ENCODE measurements at places on chromosomes 5 and 9.

DNA sequence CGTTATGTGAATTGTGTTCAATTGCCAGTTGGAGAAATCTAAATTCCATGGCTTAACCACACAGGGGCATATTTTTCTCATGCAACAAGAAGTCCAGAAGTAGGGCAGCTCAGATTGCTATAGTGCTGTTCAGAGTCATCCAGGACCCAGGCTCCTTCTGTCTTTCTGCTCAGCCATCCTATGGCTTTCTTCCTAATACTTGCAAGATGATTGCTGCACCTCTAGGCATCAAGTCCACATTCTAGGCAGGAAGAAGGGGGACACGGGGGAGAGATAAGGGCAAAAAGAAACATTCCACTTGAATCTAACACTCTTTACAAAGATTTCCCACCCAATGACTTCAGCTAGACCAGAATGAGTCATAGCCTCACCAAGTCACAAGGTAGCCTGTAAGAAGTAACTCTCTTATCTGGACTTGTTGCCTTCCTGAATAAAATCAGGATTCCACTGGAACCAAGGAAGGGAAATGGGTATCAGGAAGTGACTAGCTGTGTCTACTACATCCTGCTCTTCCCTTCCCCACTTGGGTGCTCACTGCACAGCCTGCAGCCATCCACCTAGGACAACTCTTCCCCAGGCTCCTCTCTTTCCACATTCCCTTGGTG is 5.3 kb downstream of the ERAP2 start:
- peak overlapping the region; percentile 58 for H3K27ac ChIP-seq
- DNase-seq: no peak
- H3K36me3 ChIP-seq: peaks cover 68% of the 10 kb centered on the region
- H3K27me3 ChIP-seq: no peaks in the 10 kb centered on the region
- peaks cover 74% of the 10 kb centered on the region for H3K4me1 ChIP-seq

DNA sequence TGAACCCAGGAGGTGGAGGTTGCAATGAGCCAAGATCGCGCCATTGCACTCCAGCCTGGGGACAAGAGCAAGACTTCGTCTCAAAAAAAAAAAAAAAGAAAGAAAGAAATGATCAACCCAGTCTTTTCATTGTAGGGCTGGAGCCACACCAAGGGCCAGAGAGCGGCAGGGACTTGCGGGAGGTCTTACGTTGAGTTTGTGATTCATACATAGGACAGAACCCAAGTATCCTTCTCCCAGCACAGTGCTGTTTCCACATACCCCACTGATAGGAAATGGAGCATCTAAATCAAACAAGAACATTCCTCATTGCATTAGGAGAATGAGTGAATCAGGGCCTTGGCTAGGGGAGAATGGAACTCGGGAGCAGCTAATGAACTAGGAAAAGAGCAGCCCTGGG is 3.5 kb upstream of the TNIP1 start:
- H3K36me3 ChIP-seq: peaks cover 57% of the 10 kb centered on the region
- peak overlapping the region; percentile 79 for H3K27ac ChIP-seq
- H3K4me3 ChIP-seq: peak overlapping the region; percentile 99
- no peak for DNase-seq

DNA sequence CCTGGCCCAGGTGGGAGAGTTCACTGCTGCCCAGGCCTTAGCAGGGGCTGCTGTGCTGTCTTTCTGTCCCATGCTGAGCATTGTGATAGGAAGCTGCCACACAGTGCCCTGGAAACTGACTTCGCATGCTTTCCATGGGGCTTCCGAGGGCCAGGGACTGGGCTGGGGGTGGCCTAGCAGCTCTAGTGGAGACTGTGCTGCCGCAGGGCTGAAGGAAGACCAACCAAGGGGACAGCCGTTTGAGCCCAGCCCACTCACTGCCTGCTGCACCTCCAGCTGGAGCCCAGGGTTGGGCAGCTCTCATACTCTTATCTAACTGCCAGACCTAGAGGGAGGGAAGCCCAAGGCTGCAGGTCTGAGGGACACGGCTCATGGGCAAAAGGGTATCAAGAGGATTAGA is 79.2 kb downstream of the RGS3 start:
- no peak overlapping the region for H3K4me3 ChIP-seq
- H3K36me3 ChIP-seq: peaks cover 51% of the 10 kb centered on the region
- peaks cover 13% of the 10 kb centered on the region for H3K4me1 ChIP-seq

DNA sequence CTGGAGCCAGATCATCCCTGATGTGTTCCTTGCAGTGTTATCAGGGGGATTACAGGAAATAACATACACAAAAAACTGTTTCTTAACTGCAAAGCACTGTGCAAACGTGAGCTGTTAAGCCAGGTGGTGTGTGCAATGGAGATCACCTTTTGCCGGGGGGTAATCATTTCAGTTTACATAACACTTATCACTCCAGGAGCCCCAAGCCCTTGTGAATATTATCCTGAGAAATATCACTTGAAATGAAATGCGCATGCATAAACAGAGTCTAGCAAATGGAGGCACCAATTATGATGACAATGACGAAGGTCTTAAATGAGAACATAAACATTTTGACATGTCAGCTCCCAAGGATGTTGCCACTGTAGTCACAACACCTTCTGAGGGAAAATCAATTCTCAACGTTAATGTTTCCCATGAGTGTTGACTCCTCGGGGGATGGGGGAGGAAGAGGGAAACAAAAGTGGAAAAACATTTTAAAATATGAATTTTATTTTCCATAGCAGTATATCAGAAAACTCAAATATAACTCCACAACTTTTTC is 54.5 kb upstream of the RAD23B start:
- H3K27me3 ChIP-seq: peaks cover 45% of the 10 kb centered on the region
- H3K27ac ChIP-seq: no peak overlapping the region

GRCh38 chr5:117759849-117760499 is 1185.4 kb upstream of the SEMA6A start:
- H3K27me3 ChIP-seq: no peaks in the 10 kb centered on the region
- no peak for DNase-seq
- H3K36me3 ChIP-seq: no peaks in the 10 kb centered on the region
- H3K27ac ChIP-seq: no peak overlapping the region
- H3K4me3 ChIP-seq: no peak overlapping the region

GRCh38 chr9:14354201-14354600 is 40.3 kb upstream of the NFIB start:
- no peaks in the 10 kb centered on the region for H3K36me3 ChIP-seq
- H3K27ac ChIP-seq: no peak overlapping the region
- H3K27me3 ChIP-seq: peaks cover 40% of the 10 kb centered on the region
- no peak overlapping the region for H3K4me3 ChIP-seq
- DNase-seq: no peak

- no peak overlapping the region for H3K27ac ChIP-seq
- H3K27me3 ChIP-seq: no peaks in the 10 kb centered on the region
- DNase-seq: no peak
- no peaks in the 10 kb centered on the region for H3K4me1 ChIP-seq
- no peaks in the 10 kb centered on the region for H3K36me3 ChIP-seq
These were observed 296.5 kb upstream of the DMAC1 start for GRCh38 chr9:8096091-8096490.

GRCh38 chr9:98907055-98907454 is 36.7 kb upstream of the COL15A1 start:
- H3K27me3 ChIP-seq: no peaks in the 10 kb centered on the region
- H3K36me3 ChIP-seq: no peaks in the 10 kb centered on the region
- no peak overlapping the region for H3K27ac ChIP-seq
- no peak overlapping the region for H3K4me3 ChIP-seq

DNA sequence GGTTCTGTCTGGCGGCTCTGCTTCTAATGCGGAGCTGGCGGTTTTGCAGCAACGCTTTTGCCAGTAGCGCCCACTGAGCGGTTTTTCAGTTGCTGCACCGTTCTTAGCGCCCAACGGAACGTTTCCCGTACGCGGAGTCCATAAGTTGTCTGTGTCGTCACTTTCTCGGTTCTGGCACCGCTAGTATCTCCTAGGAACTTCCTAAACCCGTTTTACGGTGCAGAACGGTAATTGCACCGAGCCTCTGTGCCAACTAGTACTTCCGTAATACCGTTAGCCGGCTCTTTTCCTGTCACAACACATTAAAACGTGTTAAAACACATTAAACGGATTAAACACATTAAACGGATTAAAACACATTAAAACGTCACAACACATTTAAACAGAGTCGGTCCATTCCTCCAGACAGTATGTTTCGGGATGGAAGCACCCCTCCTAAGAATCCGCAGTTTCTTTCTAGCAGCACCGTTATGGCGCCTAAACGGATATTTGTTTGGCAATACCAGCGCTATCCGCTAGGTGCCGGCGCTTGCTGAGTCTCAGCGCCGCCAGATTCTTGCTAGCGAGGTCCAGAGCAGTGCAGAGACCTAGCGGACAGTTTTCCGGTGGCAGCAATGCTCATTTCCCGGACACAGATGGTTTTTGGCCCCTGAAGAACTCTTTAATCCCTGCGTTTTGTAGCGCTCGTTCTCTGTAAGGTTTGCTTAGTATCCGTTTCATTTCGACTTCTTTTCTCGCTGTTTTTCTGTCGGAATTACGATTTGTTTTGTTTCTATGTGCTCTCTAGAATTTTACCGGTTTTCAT is 45.4 kb downstream of the ANXA2R start:
- H3K4me3 ChIP-seq: peak overlapping the region; percentile 100
- peaks cover 31% of the 10 kb centered on the region for H3K4me1 ChIP-seq
- DNase-seq: peak; percentile 86
- H3K27ac ChIP-seq: peak overlapping the region; percentile 100

- DNase-seq: no peak
- H3K27me3 ChIP-seq: no peaks in the 10 kb centered on the region
- H3K27ac ChIP-seq: peak overlapping the region; percentile 56
These were observed 161.2 kb downstream of the RGS3 start for GRCh38 chr9:113624721-113625120.

GRCh38 chr9:82091100-82091499 is 102.5 kb downstream of the SPATA31D1 start:
- no peaks in the 10 kb centered on the region for H3K27me3 ChIP-seq
- DNase-seq: no peak
- H3K36me3 ChIP-seq: no peaks in the 10 kb centered on the region
- H3K27ac ChIP-seq: no peak overlapping the region
- H3K4me3 ChIP-seq: no peak overlapping the region

- peaks cover 30% of the 10 kb centered on the region for H3K36me3 ChIP-seq
- H3K27ac ChIP-seq: peak overlapping the region; percentile 77
- H3K27me3 ChIP-seq: no peaks in the 10 kb centered on the region
- peak overlapping the region; percentile 38 for H3K4me3 ChIP-seq
- DNase-seq: no peak
These were observed 21.2 kb downstream of the GNAQ start for GRCh38 chr9:78010445-78010844.

DNA sequence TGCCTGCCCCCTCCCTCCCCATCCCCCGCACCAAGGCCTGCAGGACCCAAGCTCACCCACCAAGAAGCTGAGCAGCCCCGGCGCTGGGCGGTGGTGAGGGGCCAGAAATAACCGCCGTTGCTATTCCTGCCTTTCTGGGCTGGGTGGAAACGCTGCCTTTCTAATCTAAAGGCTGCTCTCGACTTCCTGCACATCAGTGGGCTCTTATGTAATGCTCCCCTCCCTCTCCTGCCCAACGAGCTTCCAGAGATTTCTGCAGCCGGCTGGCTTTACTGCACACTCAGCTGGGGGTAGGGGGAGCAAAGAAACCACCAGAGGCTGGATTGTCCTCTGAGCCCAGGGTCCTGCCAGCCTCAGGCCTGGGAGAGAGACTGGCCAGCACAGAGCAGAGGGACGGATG is 6.9 kb upstream of the EGR1 start:
- H3K4me1 ChIP-seq: peaks cover 36% of the 10 kb centered on the region
- H3K27me3 ChIP-seq: no peaks in the 10 kb centered on the region
- H3K27ac ChIP-seq: peak overlapping the region; percentile 97

DNA sequence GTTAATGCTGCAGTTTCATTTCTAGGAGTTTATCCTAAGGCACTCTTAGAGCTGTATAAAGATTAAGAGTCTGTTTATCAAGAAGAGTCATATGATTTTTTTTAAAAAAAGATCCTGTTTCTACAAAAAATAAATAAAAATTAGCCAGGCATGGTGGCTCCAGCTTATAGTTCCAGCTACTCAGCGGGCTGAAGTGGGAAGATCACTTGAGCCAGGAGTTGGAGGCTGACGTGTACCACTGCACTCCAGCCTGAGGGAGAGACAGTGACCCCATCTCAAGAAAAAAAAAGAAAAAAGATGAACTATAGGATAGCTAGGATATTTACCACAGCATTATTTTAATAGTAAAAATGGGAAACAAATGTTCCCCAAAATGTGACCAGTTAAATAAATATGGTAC is 3.3 kb upstream of the UBE2D2 start:
- H3K27me3 ChIP-seq: peaks cover 7% of the 10 kb centered on the region
- H3K4me1 ChIP-seq: peaks cover 10% of the 10 kb centered on the region
- no peak for DNase-seq
- peaks cover 8% of the 10 kb centered on the region for H3K36me3 ChIP-seq
- H3K27ac ChIP-seq: no peak overlapping the region
- no peak overlapping the region for H3K4me3 ChIP-seq

DNA sequence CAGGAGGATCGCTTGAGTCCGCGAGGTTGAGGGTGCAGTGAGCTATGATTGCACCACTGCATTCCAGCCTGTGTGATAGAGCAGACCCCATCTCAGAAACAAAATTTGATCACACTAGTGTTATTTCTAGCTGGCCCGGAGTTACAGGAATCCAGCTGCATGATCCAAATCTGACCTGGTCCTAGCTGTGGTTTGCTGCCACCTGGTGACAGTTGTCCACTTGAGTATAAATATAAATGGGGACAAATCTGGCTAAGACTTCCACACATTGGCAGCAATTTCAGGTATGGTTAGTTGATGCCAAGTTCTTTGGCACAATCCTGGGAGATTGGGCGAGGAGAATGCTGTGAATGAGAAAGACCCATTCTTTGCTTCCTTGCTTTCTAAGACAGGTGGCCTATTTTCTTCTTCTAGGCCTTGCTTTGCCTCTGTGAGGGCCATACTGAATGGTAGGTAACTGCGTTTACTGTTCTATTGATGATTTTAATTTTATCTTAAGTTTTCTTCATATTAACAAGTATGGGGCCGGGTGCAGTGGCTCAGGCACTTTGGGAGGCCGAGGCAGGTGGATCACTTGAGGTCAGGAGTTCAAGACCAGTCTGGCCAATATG is 35.4 kb downstream of the UBE2R2 start:
- H3K36me3 ChIP-seq: peaks cover 14% of the 10 kb centered on the region
- H3K27me3 ChIP-seq: no peaks in the 10 kb centered on the region

DNA sequence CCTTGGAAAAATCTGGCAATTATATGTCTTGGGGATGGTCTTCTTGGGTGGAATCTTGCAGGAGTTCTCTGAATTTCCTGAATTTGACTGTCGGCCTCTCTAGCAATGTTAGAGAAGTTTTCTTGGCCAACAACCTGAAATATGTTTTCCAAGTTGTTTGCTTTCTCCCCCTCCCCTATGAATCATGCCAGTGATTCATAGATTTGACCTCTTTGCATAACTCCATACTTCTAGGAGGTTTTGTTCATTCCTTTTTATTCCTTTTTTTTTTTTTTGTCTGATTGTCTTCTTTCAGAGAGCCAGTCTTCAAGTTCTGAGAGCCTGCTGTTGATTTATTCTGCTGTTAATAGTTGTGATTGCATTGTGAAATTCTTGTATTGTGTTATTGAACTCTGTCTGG is 56.7 kb upstream of the SLC44A1 start:
- no peaks in the 10 kb centered on the region for H3K36me3 ChIP-seq
- H3K27ac ChIP-seq: no peak overlapping the region
- no peak for DNase-seq
- H3K27me3 ChIP-seq: peaks cover 23% of the 10 kb centered on the region
- no peaks in the 10 kb centered on the region for H3K4me1 ChIP-seq

- no peak for DNase-seq
- no peak overlapping the region for H3K27ac ChIP-seq
- no peaks in the 10 kb centered on the region for H3K36me3 ChIP-seq
- H3K4me1 ChIP-seq: no peaks in the 10 kb centered on the region
- no peak overlapping the region for H3K4me3 ChIP-seq
These were observed 126.9 kb downstream of the TLE1 start for GRCh38 chr9:81562231-81563019.

- no peak for DNase-seq
- H3K36me3 ChIP-seq: no peaks in the 10 kb centered on the region
- H3K4me1 ChIP-seq: no peaks in the 10 kb centered on the region
- H3K27ac ChIP-seq: no peak overlapping the region
- H3K27me3 ChIP-seq: no peaks in the 10 kb centered on the region
- no peak overlapping the region for H3K4me3 ChIP-seq
These were observed 68.2 kb downstream of the ADCY2 start for GRCh38 chr5:7464182-7464581.
